HS-27A (cell line): ENCODE measurements at places on chromosomes 5 and 9.
A peak's percentile ranks its signal among the peaks of the same experiment; 100 is the strongest.

DNA sequence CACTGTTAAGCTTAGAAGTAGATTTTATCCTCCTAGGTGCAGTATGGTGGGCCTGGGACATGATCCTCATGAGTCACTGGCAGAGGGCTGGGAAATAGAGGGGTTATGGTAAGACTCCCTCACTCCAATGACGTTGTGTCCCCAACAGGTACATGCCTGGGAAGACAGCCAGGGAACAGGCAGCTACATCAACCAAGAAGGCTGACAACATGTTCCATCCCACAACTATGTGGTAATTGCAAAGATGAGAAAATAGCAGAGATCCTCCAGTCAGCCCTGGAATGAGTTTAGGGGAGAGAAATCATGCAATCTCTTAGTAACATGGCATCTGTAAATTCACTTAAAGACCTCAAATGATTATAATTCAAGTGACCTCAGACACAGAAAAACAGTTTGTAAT, 114.4 kb upstream of the LIFR start:
- DNase-seq = no peak

DNA sequence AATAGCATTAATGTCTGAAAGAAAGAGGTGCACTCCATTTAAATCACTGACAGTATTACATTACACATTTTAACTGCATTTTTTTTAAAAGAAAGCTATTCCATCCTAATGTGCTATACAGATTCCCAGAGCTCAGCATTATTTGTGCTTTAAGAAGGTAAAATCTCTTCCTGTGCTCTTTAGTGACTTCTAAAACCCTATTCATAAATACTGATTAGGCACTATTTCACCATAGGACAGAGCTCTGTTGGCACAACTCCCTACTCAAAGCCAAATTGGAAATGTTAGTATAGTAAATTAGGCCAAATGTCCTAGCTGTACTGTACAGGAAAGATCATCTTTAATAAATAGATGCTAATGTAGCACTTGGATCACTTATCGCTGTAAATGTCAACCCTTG, 262.5 kb downstream of the TUSC1 start:
- no peak for DNase-seq

DNA sequence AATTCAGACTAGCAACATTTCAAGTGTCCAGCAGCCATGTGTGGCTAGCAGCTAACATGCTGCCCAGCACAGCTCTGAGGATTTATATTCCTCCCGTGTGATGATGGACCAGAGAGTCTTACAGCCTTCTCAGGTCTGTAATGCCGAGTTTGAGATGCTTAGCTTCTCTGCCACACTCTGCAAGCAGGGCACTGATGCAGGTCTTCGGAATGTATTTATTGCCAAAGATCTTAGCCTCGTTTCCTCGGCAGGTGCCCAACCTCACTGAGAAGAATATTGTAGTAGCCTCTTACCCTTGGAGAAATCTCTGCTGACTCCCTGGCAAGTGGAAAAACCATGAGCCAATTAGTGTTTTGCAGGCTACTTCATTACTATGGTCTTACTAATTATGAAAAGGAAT, 3.7 kb upstream of the RAI14 start:
- DNase-seq = no peak

- DNase-seq = peak; percentile 5
Measured at GRCh38 chr5:107135391-107135790, 535.3 kb downstream of the EFNA5 start.
